Progenitor cell of endocrine pancreas (in vitro differentiated cells): ENCODE measurements at places on chromosomes 3 and 15. TPM values are rescaled to one million over a fixed set of nuclear protein-coding genes. Genes with fewer than 3 reads are reported as not detected.

DNA sequence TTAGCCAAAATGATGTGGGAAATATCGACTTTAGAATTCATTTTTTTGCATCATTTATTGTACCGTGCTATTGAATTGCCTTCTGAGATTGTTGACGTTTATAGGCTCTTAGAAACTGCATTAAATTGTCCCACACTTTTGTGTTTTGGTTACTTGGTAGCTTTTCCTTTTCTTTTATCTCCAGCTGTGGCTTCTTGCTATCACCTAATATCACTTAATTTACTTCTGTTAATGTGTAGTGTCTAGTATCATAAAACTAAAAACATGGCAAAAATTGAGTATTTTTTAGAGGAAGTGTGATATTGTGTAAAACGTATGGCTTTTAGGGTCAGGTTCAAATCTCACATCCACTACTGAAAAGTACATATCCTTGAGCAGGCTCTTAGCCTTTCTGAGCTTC lies 11.2 kb downstream of the TMOD3 start:
- no peak for DNase-seq

- no peak for DNase-seq
Observed at GRCh38 chr3:10274601-10275000, 18.1 kb downstream of the GHRL start.

The IDH3A gene
- total RNA-seq = 34.9 and 35.4 TPM in 2 replicates

GRCh38 chr3:149547954-149548668 lies 73.6 kb downstream of the TM4SF4 start:
- DNase-seq = no peak

- DNase-seq = no peak
Observed at GRCh38 chr15:51494411-51495314, 127.9 kb downstream of the DMXL2 start.

The CD276 gene
- 198 and 207 TPM in 2 replicates for total RNA-seq

- no peak for DNase-seq
Observed at GRCh38 chr3:101784855-101785613, 6.0 kb downstream of the NXPE3 start.

The UBA3 gene
- total RNA-seq = 76.2 and 86.9 TPM in 2 replicates

DNA sequence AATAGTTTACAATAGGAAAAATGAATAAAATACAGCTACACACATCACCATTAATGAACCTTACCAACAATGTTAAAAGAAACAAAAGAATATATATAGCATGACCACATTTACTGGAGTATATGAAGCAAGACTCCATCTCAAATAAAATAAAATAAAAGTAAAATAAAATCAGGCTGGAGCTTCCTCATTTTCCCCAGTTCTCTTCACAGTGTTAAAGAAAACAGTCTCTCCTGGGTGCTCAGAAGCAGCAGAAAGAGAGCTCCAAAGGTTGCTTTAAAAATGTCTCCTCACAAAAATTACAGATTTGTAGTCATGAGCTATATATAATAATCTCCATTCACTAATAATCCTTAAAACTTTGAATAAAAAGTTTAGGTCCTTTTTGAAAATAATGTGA lies 48.8 kb downstream of the PIK3CB start:
- DNase-seq = no peak

The RARB gene
- total RNA-seq = 26.3 and 30.0 TPM in 2 replicates

DNA sequence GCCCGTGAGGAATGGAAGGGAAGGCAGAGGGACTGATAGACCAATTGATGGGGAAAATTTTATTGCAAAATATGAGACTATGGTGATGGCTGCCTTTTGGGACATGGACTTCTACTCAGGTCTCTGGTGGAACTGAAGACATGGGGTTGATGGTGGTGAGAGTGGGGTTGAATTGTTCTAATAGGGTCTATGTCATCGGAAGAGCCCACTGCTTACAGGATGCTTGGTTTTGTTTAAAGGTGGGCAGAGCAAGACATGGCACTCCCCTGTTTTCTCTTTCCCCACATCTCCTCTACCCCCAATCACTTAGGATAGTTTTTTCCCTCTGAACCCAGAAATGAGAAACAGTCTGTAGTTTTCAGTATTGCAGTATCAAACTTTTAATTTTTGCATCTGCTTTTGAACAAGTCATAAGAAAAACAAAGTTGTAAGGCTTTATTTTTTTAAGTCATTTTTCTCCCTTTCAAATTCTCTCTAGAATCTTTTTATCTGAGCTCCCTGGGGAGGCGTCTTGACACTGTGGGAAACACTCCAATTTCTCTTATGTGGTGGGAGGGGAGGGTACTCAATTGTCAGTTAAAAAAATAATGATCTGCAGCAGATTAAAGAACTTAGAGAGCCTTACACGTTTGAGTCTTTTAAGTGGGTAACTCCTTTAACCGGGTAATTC lies 276.2 kb upstream of the TBC1D5 start:
- no peak for DNase-seq

DNA sequence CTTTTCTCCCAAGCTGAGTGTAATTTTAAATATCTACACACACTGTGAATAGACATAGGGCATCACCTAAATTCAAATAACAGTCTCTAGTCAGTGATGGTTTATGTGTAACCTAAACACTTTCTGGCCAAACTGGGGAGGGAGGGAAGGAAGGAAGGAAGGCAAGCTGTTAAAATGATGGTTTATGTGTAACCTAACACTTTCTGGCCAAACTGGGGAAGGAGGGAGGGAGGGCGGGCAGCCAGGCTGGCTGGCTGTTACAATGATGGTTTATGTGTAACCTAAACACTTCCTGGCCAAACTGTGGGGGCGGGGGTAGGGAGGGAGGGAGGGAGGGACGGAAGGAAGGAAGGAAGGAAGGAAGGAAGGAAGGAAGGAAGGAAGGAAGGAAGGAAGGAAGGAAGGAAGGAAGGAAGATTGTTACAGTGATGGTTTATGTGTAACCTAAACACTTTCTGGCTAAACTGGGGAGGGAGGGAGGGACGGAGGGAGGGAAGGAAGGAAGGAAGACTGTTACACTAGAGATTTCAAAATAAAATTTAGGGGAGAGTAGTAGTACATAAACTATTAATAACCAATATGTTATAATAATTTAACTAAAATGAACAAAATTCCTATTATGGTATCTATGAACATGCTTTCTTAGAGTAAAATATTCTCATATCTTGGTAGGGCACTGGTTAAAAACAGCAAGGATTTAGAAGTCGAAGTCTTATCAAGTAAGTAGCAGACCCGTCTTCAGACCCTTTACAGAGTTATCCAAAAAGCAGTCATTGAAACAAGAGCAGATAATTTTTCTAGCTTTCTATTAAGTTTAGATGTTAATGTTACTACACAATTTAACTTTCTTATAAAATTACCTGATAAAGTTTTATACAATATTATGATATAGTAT lies 148.1 kb downstream of the LMLN start:
- DNase-seq = no peak

- DNase-seq = no peak
Observed at GRCh38 chr15:66483131-66483566, 14.4 kb downstream of the SNAPC5 start.

- DNase-seq = no peak
Observed at GRCh38 chr15:62901909-62902546, 140.5 kb upstream of the TPM1 start.

The CLRN1 gene
- not detected in 2 replicates for total RNA-seq

GRCh38 chr3:178367817-178368617 lies 168.2 kb upstream of the KCNMB2 start:
- DNase-seq = no peak

GRCh38 chr3:39295184-39295775 lies 15.4 kb upstream of the CX3CR1 start:
- DNase-seq = no peak

GRCh38 chr3:153574445-153574844 lies 412.4 kb downstream of the RAP2B start:
- no peak for DNase-seq

DNA sequence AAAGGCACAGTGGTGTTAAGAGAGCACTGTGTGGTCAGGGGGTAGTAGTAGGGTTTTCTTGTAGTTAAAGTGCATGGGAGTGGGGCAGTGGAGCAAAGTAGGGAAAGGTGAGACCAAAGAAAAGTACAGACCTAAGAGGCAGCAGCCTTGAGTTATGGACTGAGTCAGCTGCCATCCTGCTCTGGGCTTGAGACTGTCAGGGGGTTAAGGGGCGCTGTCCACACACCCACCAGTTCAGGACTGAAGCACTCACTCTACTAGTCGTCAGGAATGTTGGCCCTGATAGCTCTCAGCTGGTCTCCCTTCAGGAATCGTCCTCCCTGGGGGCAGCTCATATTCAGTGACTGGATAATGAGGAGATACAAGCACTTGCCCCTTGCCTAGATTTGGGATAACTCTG lies 7.9 kb downstream of the CCR4 start:
- DNase-seq = no peak
